ENCODE measurements at places on chromosomes 4 and X. TPM values are rescaled to one million over a fixed set of nuclear protein-coding genes. Genes with fewer than 3 reads are reported as not detected.
A peak's percentile ranks its signal among the peaks of the same experiment; 100 is the strongest.

The AFF1 gene
- polyA plus RNA-seq: 13.6 TPM

DNA sequence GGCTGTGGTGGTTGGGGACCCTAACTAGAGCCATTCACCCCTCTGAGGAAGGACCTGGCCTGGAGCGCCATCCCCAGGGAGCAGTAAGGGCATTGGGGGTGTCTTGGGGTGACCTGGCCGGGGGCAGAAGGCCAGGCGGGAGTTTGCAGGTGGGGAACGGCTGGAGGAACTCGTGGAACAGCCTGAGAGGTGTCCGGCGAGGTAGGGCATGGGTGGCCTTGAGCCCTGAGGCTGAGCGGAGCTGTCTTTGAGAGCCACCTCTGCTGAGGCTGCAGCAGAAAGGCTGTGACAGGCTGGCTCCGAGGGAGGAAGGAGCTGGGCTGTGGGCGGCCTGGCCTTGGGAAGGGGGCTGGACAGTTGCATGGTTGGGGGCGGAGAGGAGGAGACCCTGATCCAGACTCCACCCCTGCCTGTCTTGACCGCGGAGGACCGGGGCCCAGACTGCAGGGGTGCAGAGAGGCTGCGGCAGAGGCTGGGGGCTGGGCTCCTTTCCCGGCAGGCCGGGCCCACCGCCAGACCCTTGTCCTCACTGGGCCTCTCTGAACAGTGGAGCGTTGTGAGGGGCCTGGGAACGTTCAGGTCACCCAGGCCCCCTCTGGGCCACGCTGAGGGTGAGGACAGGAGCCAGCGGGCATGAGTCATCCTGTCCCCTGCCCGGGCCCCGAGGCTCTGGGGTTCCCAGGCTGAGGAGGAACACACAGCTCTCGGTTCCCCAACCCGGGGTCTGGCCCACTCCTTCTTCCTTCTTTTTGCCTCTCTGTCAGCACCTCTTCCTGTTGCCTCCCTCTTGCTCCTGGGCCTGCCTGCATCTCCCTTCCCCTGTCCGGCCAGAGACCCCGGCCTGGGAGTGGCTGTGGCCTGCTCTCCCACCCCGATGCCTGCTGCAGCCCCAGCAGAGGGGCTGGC, 8.1 kb downstream of the SH3BP2 start:
- H3K36me3 ChIP-seq: no peaks in the 10 kb centered on the region
- H3K4me3 ChIP-seq: no peak overlapping the region
- H3K4me1 ChIP-seq: peaks cover 48% of the 10 kb centered on the region
- DNase-seq: no peak

The RHOH gene
- 486 TPM for polyA plus RNA-seq

DNA sequence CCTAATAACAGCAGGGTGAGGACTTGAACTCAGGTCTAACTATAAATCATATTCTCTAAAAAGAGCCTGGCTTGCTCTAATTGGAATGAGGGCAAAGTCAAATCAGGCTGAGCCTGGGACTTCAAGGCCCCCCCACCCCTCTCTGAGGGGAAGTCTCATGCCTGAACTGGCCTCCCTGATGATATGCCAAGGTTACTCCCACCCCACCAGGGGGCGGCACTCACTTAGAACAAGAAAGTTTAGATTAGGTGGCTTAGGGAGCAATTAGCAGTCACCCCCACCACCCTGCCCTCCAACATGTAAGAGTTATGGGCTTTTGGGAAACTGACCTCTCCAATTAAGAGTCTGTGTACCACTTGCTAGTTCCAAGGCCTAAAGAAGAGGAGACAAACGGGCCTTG, 2.7 kb downstream of the FOXO4 start:
- H3K36me3 ChIP-seq: no peaks in the 10 kb centered on the region
- H3K4me1 ChIP-seq: peaks cover 61% of the 10 kb centered on the region
- no peak overlapping the region for H3K4me3 ChIP-seq
- peak; percentile 84 for DNase-seq
- peak overlapping the region; percentile 46 for H3K27ac ChIP-seq
- no peaks in the 10 kb centered on the region for H3K27me3 ChIP-seq

DNA sequence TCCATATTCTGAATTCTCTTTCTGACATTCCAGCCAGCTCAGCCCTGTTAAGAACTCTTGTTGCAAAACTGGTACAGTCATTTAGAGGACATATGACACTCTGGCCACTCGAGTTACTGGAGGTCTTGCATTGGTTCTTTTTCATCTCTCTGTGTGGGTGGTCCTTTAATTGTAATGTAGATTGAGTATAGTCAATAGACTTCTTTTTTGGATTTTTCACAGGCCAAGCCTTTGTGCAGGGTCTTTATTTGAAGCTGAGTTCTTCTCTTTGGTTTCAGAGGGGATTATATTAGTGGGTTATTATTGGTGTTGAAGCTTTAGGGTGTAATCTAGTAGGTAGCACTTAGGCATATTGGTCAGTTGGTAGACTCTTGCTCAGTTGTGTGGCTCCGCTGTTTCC, 118.0 kb upstream of the GIMD1 start:
- no peak for DNase-seq
- H3K4me1 ChIP-seq: no peaks in the 10 kb centered on the region
- H3K27me3 ChIP-seq: no peaks in the 10 kb centered on the region
- no peak overlapping the region for H3K27ac ChIP-seq

DNA sequence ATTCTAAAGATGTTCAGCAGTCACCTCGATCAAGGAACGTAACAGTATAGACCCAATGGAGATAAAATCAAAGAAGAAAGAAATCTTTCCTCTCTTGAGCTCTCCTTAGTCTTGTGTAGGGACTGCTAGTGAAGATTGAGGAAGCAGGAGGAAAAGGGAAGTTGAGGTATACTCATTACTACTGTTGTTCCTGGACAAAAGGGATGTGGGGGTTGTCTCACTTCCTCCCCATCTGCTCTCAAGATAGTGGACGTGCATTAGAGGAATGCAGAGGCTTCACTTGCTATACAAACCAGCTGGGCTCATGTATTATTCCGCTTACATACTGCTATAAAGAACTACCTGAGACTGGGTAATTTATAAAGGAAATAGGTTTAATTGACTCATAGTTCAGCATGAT, 208.9 kb upstream of the ARHGEF9 start:
- no peaks in the 10 kb centered on the region for H3K27me3 ChIP-seq
- H3K4me3 ChIP-seq: no peak overlapping the region
- no peak overlapping the region for H3K27ac ChIP-seq
- H3K4me1 ChIP-seq: no peaks in the 10 kb centered on the region

The GLUD2 gene
- polyA plus RNA-seq: 0.32 TPM

The RNF128 gene
- 0.23 TPM for polyA plus RNA-seq

DNA sequence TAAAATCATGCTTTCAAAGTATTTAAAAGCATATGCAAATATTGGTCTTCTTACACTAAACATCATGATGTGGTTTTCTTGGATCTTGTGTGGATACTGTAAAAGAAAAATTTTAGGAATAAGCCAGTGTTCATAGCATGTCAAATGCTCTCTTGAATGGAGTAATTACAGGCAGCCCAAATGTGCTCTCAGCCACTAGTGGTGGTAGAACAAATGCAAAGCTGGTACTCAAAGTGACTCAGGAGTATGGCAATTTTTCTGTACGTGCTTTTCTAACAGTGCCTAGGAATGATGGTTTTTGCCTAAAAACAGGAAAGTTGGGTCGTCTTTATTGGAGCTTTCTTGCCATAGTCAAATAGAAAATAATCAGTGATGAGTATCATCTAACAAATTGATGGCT, 19.9 kb downstream of the PGRMC2 start:
- H3K27me3 ChIP-seq: no peaks in the 10 kb centered on the region
- H3K4me1 ChIP-seq: no peaks in the 10 kb centered on the region
- no peak for DNase-seq
- no peak overlapping the region for H3K27ac ChIP-seq
- H3K36me3 ChIP-seq: peaks cover 18% of the 10 kb centered on the region

- no peak overlapping the region for H3K4me3 ChIP-seq
- no peaks in the 10 kb centered on the region for H3K4me1 ChIP-seq
- H3K27ac ChIP-seq: no peak overlapping the region
- no peak for DNase-seq
These were observed 47.1 kb downstream of the PCDH7 start for GRCh38 chr4:30767147-30767845.

- H3K36me3 ChIP-seq: no peaks in the 10 kb centered on the region
- no peaks in the 10 kb centered on the region for H3K4me1 ChIP-seq
- H3K27me3 ChIP-seq: no peaks in the 10 kb centered on the region
These were observed 16.3 kb downstream of the PJA1 start for GRCh38 chrX:69148946-69149345.

DNA sequence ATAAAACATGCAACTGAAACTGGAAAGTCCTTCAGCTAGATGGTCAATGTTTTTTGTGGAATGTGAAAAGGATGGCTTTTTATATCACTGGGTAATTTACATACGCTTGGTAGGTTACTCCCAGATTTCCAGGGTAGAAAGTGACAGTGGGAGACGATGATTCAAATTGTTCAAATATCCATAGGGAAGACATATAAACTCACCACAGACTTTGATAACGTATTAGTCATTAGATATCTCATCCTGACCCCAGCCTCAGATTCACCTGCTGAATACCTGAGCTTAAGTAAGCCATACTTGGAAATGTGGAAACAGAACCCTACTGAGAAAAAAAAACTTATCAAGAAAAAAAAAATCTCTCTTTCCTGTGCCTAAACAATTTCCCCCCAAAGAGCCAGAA, 169.4 kb downstream of the ZNF674 start:
- no peak overlapping the region for H3K27ac ChIP-seq
- no peaks in the 10 kb centered on the region for H3K36me3 ChIP-seq
- H3K4me3 ChIP-seq: no peak overlapping the region

DNA sequence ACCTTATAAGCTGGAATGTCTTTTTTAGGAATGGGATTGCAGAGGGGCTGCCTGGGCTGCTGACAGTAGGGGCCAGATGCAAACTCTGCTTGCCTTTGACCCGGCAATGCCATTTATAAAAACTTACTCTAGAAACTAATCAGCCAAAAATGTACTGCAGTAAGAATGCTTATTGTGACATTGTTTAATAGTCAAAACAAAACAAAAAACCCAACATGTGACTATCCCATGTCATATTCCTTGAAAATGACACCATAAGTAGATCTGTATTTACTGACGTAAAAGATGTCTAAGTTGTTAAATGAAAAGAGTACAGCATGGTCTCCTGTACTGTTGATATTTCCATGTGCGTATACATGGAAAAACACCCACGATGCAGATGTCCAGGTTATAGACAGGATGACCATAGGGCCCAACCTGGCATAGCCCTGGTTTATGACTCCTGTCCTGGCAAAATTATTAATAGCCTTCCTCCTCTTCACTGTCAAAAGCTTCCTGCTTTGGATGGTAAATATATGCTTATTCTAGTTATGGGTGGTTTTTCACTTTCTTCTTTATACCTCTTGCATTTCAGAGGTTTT, 138.9 kb downstream of the PTTG2 start:
- H3K27me3 ChIP-seq: no peaks in the 10 kb centered on the region
- DNase-seq: no peak
- H3K36me3 ChIP-seq: peaks cover 19% of the 10 kb centered on the region
- H3K27ac ChIP-seq: no peak overlapping the region

DNA sequence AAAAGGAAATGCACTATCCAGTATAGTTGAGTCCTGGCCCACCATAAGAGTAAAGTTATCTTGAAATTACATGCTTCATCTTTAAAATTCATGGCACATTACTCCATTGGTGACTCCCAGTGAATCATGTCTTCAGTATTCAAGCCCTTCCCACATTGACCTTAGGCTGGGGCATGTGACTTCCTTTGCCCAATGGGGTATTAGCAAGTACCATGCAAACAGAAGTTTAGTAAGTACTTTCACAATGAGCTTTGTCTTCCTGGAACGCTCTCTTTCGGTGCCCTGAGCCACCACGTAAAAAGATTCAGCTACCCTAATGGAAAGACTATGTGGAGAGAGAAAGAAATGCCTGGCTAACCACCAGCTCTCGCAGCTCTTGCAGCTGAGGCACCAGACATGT, 235.4 kb downstream of the HNRNPD start:
- no peak overlapping the region for H3K27ac ChIP-seq
- DNase-seq: no peak
- peaks cover 35% of the 10 kb centered on the region for H3K4me1 ChIP-seq

DNA sequence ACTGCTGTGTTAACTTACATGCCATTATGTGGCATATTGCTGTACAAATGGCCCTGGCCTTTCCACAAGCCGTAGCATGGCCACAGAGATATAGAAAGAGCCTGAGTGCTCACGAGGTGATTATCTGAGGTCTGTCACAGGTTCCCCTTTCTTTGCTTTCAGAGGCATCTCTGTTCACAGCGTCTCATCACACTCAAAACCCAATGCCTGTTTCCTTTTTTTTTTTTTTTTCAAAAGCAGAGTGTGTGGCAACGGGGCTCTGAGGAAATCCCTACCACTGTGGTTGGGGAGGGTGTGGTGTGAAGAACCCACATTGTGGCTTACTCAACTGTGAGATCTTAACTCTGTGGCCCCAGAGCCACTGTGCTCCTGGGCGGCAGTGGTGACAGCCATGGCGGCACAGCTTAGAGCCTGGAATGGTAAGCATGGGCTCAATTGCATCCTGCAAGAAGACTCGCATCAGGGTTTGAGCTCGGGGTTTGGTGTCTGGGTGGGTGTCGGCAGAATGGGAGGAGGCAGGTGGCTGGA, 30.8 kb downstream of the RTL5 start:
- DNase-seq: peak; percentile 86
- no peaks in the 10 kb centered on the region for H3K36me3 ChIP-seq
- H3K4me1 ChIP-seq: peaks cover 75% of the 10 kb centered on the region
- H3K4me3 ChIP-seq: peak overlapping the region; percentile 40
- H3K27me3 ChIP-seq: no peaks in the 10 kb centered on the region

The FABP2 gene
- polyA plus RNA-seq: 0.21 TPM

- no peaks in the 10 kb centered on the region for H3K27me3 ChIP-seq
- no peak overlapping the region for H3K4me3 ChIP-seq
- DNase-seq: no peak
- no peak overlapping the region for H3K27ac ChIP-seq
- no peaks in the 10 kb centered on the region for H3K36me3 ChIP-seq
These were observed 38.6 kb upstream of the AMELX start for GRCh38 chrX:11254417-11255109.

- H3K27ac ChIP-seq: no peak overlapping the region
- no peak for DNase-seq
- H3K4me3 ChIP-seq: no peak overlapping the region
- H3K4me1 ChIP-seq: no peaks in the 10 kb centered on the region
- no peaks in the 10 kb centered on the region for H3K27me3 ChIP-seq
These were observed 160.3 kb downstream of the SHOX start for GRCh38 chrX:790783-791360.

The VCX2 gene
- polyA plus RNA-seq: not detected

GRCh38 chr4:140223056-140223810, 69.2 kb upstream of the MAML3 start:
- no peak for DNase-seq
- no peaks in the 10 kb centered on the region for H3K36me3 ChIP-seq
- no peaks in the 10 kb centered on the region for H3K4me1 ChIP-seq
- H3K4me3 ChIP-seq: no peak overlapping the region
- no peaks in the 10 kb centered on the region for H3K27me3 ChIP-seq
